ENCODE measurements at places on chromosomes 1 and 21.

DNA sequence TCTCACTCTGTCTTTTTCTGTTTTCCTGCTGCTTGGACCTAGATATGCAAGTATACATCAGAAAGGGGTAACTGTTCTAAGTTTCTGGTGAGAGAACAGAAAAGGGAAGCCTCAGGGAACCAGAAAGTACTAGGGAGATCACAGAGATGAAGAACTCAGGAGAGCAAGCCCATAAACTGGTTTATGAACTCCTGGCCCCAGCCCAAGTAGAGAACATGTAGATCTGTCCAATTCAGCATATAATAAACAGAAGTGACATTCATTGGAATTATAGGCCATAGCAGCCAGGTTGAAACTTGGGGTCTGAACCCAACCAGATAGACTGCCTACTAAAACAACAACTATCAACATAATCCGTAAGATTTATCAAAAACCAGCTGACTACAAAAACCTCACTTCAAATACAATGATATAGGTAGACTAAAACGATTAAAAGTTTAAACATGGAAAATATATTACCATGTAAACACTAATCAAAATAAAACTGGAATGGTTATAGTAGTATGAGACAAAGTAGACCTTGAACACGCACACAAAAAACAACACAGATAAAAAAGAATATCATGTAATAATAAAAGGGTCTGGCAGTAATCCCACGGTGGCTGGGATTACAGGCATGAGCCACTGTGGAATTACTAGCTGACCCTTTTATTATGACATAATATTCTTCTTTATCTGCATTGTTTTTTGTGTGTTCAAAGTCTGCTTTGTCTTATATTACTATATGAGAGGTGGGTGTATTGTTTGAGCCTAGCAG is 65.0 kb downstream of the ZSWIM5 start:
- DNase-seq: no peak

DNA sequence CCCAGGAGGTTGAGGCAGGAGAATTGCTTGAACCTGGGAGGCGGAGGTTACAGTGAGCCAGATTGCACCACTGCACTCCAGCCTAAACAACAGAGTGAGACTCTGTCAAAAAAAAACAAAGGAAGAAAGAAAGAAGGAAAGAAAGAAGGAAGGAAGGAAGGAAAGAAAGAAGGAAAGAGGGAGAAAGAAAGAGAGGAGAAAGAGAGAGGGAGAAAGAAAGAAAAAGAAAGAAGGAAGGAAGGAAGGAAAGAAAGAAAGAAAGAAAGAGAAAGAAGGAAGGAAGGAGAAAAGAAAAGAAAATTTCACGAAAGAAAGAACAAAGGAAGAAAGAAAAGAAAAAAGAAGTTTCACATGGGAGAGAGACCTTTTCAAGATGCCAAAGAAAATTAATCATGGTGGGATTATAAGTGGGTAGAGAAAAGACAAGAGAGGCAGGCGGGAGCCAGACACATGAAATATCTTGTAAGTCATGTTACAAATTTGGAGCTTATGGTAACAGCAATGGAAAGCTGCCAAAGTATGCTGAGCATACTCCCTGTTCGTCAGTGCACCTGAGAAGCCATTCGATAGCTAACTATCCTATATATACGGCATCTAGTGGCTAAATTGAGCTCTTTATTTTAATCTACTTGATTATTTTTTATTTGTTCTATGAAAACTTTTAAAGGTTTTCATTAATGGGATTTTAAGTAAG is 41.3 kb upstream of the TNFSF4 start:
- no peak for DNase-seq

GRCh38 chr1:9193233-9193625 is 41.3 kb upstream of the H6PD start:
- DNase-seq: no peak

- no peak for DNase-seq
Measured at GRCh38 chr1:30818568-30819243, 61.1 kb upstream of the LAPTM5 start.

DNA sequence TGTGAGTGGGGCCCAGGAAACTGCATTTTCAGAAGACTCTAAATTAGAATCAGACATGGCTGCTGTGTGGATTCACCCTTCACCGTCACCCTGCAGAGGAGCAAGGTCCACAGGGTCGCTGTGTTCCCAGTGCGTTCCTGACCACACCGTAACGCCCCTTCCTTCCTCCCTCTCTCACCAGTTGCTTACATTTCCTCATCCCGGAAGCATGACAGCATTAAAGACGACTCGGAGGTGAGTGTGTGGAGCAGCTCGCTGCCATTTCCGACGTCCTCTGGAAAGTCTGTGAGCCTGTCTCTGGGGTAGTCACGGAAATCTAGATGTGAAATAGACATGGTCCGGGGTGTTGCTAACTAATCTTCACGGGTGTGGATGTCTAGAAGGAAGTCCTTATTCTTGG is 45.9 kb downstream of the FAAP20 start:
- DNase-seq: peak; percentile 70

DNA sequence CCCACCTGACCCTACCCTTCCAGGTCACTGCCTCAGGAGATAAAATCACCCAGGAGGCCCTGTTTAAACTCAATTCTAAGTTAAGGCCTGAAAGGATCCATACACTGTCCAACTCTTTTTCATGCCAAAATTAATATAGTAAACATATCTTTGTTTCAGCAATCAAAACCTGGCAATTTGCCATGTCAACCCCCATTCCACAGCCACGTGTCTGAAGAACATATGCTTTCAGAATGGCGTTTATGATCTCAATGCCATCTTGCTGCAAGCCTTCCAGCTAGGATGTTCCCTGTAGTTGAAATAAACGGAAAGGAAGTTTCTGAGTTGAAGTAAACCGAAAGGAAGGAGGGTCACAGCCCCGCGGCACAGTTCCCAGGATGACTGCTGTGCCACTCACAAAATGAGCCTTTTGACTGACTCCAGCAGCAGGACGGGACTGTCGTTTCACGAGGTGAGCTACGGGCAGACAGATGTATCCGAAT is 472.0 kb downstream of the SMYD3 start:
- no peak for DNase-seq

DNA sequence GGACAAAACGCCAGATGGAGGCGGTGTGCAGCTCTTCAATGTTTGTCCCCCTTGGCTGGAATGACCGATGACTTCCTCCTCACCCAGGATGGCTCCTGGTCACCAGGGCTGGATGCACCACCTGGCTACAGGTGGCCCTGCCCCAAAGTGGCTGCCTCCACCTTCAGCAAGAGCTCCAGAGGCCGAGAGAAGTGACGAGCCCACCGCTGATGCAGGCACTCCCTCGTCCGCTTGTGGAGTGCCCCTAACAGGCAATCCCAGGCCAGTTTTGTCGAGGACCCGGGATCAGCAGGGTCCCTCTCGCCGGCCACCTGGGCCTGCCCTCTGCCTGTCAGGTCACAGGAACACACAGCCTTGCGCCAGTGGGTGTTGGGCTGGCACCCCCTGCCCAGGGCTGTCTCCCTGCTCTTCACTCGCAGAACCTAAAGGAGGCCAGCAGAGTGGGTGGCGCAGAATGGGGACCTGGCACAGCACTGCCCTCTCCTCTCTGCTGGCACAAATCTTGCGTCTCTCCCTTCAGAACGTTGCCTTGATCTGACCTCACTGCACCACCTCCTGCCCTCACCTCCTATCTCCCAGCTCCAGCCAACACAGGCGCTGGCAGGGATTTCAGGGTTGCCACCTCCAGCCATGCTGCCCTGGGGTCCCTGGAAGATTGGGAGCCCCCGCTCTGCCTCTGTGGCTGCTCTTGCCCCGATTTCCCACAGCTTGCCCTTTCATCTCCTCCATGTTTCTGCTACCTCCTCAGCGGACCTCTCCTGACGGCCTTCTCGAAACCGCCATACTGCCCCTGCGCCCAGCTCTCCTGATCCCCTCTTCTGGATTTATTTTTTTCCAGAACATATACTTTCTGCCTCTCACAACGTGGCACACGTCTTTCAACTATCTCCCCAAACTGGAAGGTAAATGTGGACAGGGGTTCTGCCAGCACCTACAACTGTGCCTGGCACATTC is 38.6 kb downstream of the SLC45A1 start:
- DNase-seq: no peak

DNA sequence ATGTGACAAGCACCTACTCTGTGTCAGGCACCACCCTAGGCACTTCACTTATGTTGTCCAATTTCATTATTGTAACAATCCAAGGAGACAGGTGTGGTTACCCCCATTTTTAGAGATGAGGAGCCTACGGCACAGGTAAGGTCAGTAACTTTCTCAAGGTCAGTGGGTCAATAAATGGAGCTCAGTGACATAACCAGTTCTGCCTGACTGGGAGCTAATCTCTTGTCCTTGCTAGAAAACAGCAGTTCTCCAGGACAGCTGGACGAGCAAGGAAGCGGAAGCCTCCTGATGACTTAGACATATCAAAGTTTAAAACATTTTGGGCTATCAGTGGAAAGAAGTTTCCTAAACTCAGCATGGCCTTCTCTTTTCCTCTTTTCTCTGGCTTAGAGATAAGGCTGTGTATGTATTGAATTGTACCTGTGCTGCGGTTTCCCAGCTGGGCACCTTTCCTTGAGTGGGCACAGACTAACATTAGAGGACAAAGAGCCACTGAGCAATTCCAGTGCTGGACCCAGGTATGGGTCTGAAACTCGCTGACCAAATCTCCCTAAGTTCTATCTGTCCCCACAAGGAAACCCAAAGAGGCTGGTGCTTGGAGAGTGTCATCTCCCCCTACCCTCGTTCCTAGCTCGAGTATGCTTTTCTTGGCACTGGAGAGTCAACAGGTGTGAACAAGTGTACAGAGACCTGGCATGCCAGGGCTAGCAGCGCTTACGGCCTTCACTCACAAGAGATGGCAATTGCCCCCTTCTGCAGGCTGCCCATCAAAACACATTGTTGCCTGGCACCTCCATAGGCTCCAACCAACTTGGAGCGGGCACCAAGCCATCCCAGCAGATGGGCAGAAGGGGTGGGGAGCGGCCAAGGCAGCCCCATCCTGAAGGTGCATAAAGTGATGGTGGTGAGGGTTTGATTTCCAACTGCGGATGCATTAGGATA is 456.1 kb upstream of the PROX1 start:
- no peak for DNase-seq

DNA sequence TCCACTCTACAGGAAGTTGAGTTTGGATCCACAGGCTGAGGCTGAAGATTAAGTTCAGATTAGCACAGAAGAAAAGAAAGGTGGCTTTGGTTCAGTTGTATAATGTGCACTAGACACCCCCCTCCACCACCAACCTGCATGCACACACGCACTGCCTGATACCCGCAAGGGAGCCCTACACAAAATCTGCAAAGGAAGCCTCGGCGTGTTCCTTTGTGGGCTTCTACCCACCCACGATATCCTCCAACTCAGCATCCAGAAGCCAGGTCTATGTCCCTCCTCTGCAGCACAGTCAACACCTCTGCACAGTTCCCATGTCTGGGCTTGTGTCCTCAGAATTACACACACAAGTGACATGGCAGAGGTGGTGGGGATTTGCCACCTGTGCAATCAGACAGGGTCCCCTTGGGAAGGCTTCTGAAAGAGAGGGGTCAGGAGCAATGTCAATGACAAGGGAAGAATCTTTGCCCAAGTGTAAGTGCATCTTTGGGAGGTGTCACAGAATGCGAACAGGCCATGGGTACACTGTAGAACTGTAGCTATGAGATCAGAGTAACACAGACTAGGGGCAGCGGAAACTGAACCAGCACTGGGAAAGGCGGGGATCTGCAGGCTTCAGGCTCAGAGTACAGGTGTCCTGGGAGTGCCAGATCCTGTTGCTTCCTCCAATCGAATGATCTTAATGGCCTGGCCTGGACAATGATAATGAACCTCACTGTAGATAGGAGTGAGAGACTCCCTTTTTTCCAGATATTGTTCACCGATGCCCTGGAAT is 148.6 kb upstream of the ETV3 start:
- no peak for DNase-seq

GRCh38 chr1:77265180-77265579 is 16.6 kb upstream of the AK5 start:
- no peak for DNase-seq

DNA sequence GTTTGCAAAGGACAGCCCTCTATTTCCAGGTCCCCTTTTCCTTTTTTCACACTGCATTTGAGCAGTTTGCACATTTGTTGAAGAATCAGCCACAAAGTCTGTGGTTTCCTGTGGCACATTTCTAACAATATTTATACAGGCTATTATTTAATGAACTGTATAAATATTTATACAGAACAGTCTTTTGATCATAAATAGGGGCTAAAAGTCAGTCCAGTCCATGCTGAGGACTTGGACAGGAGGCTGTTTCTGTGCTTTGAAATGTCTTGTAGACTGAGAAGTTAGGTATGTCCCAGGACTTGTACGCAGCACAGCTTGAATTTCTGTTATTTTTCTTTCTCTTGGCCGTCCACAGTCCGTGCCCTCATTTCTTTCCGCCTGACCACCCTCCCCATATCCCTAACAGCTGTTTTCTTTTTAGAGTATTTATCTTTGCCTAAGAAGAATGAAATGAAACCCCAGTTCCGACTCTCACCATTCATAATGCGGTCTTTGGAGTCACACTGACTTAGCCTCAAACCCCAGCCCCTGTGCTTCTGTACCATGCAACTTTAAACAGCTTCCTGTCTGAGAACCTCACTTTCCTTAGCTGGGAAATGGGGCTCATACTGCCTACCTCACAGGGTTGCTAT is 19.7 kb downstream of the FGGY start:
- peak; percentile 13 for DNase-seq

DNA sequence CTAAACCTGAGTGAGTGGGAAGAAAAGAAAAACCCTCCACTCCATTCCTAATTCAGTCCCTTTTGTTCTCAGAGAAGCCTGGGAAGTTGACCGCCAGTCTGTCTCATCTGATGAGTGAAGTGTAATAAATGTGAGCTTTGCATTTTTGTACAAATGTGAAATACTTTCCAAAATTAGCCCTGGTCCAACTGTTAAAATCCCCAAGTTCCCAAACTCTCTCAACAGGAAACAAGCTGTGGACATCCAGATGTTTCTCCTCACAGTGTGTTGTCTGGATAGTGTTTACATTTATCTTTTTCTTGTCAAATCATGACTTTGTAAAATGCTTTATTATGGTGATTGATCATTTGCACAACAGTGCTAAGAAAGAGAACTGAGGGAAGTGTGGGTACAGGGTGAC is 145.1 kb downstream of the TM2D1 start:
- no peak for DNase-seq

DNA sequence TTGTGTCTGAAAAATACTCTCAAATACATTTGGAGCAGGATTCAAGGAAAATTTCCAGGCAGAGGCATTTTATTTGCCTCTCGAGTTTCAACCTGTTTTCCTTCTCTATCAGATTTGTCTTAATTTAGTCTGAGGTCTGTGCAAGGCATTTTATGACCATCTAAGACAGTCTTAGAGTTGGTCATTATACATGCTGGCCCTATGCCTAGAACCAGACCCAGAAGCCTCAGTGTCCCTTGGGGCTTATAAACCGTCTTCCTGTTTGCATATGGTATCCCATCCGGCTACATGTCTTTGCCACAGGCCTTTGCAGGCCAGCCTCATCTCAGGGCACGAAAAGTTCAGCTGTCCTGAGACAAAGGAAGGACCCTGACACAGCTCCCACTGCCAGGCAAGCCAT is 346.1 kb downstream of the SIPA1L2 start:
- DNase-seq: no peak
